Sigmoid colon (tissue), 7 donors: ENCODE measurements at places on chromosomes 12 and 14.

GRCh38 chr12:91983935-91984334, 161.7 kb downstream of the BTG1 start:
- DNase-seq, result no peak

GRCh38 chr12:27607591-27607990, 83.6 kb downstream of the PPFIBP1 start:
- no peak for DNase-seq

DNA sequence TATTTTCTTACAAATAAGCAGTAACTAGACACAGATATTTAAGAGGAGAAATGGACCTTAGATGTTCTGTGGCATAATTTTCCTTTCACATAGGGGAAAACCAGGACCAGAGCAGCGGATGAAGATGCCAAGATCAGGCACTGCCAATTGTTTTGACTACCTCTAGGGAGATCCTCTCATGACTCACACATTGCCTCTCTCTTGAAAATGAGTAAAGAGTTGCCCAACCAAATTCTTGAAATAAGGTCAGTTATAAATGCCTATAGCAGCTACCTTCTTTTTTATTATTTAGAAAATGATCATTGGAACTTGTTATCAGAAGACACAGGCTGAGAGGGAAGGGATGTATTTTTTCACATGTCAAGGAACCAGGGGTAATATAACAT, 263.4 kb upstream of the PLEKHG7 start:
- DNase-seq, result no peak

- DNase-seq, result no peak
Measured at GRCh38 chr14:33016613-33017012, 77.9 kb downstream of the NPAS3 start.

GRCh38 chr12:40980427-40980961, 207.6 kb upstream of the PDZRN4 start:
- DNase-seq, result no peak

- no peak for DNase-seq
Measured at GRCh38 chr12:106722837-106723236, 51.6 kb upstream of the RIC8B start.

- no peak for DNase-seq
Measured at GRCh38 chr14:44528180-44528579, 21.1 kb upstream of the FSCB start.

DNA sequence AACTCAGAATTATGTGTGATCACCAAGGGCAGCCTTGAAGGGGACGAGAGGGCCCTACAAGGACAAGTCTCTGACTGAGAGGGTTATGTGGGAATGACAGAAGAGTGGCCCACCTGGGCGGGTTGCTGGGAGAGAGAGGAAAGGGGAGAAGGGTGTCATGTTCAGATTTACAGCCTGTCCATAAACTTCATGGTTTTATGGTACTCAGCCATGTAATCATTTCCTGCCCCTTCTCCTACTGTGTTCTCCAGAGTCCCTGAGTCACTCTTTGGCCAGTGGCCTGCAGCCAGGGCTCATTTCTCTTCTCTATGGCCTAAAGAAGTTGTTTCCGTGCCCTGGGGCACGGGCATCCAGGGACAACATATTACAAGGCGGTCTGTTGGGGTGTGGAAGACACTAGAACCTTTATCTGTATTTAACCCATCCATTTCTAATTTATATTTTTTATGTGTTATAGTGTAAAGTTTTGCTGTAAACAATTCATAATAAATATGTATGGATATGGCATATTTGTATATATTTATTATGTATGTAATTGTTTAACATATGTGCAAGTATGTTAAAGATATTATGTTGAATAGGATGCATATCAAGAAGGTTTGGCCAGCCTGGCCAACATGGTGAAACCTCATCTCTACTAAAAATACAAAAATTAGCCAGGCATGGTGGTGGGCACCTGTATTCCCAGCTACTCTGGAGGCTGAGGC, 26.9 kb downstream of the DDX47 start:
- DNase-seq, result no peak

- DNase-seq, result no peak
Measured at GRCh38 chr14:64110802-64111201, 183.4 kb downstream of the ESR2 start.

GRCh38 chr12:2198005-2198501, 145.3 kb downstream of the CACNA1C start:
- DNase-seq, result peak; percentile 80

GRCh38 chr12:56084958-56085543, 5.1 kb downstream of the ERBB3 start:
- DNase-seq, result no peak

DNA sequence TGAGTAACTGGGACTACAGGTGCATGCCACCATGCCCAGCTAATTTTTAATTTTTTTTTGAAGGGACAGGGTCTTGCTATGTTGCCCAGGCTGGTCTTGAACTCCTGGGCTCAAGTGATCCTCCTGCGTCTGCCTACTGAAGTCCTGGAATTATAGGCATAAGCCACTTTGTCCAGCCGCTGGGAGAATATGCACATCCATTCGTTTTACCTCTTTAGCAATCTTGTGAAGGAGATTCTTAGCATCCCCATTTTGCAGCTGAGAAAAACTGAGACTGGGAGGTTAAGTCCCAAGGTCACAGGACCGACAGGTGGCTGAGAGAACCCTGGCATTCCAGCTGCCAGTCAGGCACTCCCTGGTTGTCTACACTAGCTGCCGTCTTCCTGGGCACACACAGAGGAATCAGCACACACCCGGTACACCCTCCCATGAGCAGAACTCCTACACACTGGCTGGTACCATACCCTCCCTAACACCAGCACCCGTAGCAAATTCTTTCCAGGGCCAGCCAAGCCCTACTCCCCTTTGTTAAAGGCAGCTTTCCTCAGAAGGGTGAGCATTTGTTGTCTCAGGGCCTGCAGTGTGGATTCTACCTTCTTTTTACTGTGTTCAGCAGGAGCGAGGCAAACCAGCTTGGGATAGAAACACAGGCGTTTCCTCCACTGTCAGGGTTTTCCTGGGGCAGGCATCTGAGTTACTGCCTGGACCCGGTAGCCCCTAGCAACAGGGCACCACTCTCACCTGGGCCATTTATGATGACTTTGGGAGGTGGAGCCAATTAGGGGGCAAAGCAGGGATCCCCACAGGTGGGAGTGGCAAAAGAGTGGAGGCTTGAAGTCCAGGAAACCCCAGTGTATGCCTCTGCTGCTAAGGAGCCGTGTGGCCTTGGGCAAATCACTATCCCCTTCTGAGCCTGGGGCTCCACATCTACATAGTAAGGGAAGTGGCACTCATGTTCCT, 70.2 kb downstream of the IRF2BPL start:
- DNase-seq, result no peak

- no peak for DNase-seq
Measured at GRCh38 chr12:15322164-15323061, at the start of gene PTPRO. Gene PTPRO, plus strand, starts transcription at chr12:15322508.

DNA sequence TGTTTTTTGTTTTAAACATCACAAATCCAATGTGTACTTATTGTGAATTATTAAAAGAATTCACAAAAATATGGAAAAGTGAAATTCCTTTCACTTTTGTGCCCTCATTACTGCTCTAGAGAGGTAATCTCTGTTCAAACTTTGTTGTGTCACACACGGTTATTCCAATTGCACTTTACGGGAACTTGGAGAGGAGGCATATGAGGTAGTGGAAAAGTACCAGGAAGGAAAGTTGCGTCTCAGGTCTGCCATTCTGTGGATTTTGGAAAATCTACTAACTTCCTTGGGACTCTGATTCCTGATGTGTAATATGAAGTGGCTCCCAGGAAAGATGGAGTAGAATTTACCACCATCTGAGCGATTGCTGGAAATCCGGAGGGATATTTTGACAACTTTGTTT, 90.9 kb upstream of the DCN start:
- DNase-seq, result no peak
